ENCODE measurements at places on chromosomes 5 and 9. TPM values are rescaled to one million over a fixed set of nuclear protein-coding genes. Genes with fewer than 3 reads are reported as not detected.

The MEIKIN gene
- total RNA-seq = not detected

The GRM6 gene
- not detected for total RNA-seq

The IFNA21 gene
- total RNA-seq = not detected

The ORM2 gene
- not detected for total RNA-seq

The SLC36A2 gene
- total RNA-seq = not detected

The PHF2 gene
- total RNA-seq = 9.9 TPM

The CARD6 gene
- 2.7 TPM for total RNA-seq

The C9 gene
- 0.08 TPM for total RNA-seq

The LHX3 gene
- total RNA-seq = not detected

The LTC4S gene
- 0.23 TPM for total RNA-seq

Data from hair follicular keratinocyte (primary cell).